Stimulated activated CD8-positive, alpha-beta memory T cell treated with anti-CD3 and anti-CD28 coated beads, Interleukin-2, amount 100 ng/mL, for 1 hour (primary cell): ENCODE measurements at places on chromosomes 6 and 20.

DNA sequence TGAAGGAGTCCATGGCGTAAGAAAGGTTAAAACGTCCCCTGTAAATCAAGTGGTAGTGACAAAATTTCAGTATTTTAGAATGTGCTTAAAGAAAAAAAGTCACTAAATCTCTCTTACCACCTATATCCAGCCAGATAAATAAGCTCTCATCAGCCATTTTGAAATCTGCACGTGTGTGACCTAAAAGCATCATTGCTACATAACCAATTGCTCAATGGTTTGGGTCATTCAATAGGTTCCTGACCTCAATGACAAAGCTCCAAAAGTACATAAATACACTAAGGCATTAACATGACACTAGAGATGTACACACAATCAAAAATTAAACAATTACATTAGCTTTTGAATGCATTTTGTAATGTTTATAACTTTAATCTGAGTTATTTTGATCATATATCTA is 272.4 kb downstream of the GMDS start:
- DNase-seq, result no peak

DNA sequence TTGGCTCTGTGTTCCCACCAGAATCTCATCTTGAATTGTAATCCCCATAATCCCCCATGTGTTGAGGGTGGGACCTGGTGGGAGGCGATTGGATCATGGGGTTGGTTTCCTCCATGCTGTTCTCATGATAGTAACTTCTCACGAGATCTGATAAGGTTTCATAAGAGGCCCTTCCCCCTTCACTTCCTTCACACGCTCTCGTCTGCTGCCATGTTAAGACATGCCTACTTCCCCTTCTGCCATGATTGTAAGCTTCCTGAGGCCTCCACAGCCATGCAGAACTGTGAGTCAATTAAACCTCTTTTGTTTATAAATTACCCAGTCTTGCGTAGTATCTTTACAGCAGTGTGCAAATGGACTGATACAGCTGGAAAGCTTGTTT is 90.0 kb downstream of the ELOVL5 start:
- DNase-seq, result no peak

DNA sequence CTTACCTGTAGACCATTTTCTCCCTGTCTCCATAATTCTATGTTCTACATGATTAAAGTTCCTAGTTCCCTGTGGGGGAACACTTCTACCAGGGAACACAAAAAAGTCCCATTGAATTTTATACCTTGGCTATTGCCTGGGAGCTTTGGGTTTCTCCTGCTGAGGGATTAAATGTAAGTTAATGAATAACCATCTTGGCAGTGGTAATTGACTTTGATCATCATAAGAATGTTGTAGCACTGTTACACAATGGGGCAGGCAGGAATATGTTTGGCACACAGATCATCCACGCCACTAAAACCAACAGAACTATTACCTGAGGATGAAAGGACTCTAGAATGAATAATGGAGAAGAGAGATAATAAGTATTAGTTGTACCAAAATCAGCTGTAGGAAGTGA is 1106.2 kb upstream of the GJE1 start:
- DNase-seq, result no peak

GRCh38 chr20:40680161-40680959 is 8.7 kb downstream of the MAFB start:
- DNase-seq, result no peak

GRCh38 chr6:5728351-5729079 is 278.2 kb downstream of the NRN1 start:
- no peak for DNase-seq

GRCh38 chr20:49344975-49345374 is 67.1 kb upstream of the ZNFX1 start:
- no peak for DNase-seq

GRCh38 chr6:145119081-145119480 is 616.2 kb downstream of the EPM2A start:
- DNase-seq, result no peak

DNA sequence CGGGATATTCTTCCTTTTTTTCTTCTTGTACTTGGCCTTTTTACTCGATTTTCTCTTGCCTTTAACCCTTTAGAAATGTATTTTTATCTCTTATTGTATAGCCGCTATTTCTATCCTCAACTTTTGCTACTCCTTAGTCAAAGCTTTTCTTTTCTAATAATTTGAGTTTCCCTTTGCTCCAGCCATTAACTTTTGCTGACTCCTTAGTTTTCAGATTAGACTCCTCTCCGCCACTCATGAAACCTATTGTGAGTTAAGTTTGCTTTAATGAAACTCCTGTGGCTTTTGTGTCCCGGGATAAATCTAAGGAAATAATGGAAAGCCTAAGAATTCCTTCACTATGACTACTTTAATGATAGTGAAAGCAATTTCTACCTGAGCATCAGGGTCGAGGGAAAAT is 590.3 kb upstream of the CITED2 start:
- DNase-seq, result no peak

- no peak for DNase-seq
Observed at GRCh38 chr20:49759266-49759950, 45.7 kb upstream of the B4GALT5 start.

DNA sequence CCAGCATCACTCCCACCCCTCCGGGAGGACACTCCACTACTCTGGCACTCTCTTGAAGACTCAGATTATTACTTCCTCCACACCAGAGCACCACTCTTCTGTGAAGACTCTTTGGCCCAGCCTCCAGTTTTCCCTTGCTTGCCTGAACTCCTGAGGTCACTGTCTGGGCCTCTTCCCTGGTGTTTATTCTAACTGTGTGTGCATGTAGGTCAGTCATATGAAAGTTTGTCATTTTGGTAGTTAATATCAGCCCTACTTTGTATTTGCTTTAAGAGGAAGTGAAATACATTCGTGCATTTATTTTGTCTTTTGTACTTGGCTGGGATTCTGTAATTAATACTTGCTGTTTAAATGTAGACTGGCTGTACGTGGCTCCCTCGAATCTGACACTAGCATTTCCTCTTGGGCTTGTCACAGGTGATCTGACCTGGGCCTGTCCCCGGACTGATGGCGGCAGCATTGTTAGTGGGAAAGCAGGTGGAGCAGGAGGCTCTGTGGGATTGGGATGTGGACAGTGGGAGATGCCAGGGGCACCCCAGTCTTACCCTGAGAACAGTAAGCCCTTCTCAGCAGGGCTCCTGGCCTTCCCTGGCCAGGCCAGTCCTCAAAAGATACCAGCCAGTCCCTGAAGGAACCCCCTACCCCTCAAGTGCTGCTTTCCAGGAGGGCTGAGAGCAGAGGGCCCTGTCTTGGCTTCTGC is 350.5 kb downstream of the CDC5L start:
- DNase-seq, result no peak

DNA sequence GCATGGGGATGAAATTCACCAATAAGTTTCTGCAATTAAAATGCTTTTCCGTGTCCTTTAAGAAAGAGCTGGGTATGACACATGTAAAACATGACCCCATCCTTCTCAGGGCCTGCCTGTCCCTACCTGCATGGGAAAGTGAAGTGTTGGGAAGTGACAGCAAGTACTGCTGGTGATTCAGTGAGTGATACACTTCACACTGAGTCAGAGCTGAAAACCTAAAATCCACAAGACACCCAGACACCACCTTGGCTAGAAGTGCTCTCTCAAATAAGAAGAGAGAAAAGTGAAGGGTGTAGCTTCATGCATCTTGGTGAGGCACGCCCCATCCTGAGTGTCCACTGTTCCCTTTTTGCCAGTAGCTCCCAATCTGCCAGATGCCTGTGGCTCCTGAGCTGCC is 3.3 kb downstream of the RAB22A start:
- no peak for DNase-seq

GRCh38 chr20:36991703-36992102 is 40.2 kb upstream of the SAMHD1 start:
- no peak for DNase-seq

DNA sequence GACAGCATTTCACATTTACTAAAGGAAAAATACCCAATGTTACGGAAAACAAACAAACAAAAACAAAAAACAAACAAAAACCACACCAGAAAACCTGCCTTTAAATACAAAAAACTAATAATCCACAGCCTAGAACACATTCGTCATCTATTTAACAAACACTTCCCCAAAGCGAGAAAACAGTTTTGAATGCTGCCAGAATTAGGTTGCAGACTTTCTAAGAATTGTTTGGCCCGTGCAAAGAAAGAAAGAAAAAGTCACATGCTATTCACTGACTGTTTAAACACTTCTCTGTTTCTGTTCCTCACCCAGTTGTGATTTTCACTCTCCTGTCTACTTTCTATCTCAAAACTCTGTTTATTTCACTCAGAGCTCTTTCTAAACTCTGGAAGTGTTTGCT is 52.5 kb downstream of the BCAS1 start:
- DNase-seq, result no peak

- no peak for DNase-seq
Observed at GRCh38 chr6:148367411-148368024, 24.9 kb downstream of the SASH1 start.
